ENCODE measurements at places on chromosomes 12 and 14.

DNA sequence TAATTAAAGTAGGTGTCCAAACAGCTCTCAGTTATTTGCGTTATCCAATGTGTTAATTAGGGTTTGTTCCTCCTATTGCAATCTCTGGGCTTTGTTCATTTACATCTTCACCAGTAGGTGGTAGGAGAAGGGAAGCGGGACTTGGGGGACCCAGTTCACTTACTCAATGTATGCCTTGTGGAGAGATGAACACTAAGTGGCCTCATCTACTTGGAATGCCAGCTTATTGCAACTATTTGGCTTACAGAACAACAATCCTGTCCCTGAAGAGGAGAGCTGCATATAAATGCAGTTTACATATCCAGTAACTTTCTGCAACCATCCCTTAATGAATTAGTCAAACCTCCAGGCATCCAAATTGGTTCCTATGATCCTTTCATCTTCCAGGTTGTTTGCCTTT, 417.1 kb upstream of the CCDC196 start:
- DNase-seq = no peak

DNA sequence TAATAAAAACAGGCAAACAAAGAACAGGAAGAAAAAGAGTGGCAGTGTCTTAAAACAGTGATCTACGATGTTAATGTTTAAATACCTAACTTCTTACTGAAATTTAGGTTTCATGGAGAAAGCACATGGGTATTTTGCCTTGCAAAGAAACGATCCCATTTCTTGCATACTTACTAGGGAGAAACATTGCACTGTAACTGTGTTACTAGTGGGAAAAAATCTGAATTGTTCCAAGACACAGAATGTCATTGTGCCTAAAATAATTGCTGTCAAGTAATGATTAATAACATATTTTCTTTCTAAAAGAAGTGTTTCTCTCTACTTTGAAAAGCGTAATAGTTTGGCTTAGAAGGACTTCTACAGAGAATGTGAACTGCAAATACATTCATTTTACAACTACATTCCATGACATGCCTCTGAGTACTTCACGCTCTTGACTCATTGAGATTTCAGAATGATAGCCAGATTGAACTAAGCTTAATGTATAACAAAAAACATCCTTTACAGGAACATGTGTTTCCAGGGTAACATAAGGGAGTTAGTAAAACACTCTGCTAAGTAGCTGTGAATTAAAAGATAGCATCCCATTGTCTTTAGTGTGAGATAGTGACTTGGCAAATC, 256.2 kb upstream of the CPNE8 start:
- DNase-seq = no peak

- no peak for DNase-seq
These were observed 12.2 kb upstream of the SPTB start for GRCh38 chr14:64891839-64892375.

DNA sequence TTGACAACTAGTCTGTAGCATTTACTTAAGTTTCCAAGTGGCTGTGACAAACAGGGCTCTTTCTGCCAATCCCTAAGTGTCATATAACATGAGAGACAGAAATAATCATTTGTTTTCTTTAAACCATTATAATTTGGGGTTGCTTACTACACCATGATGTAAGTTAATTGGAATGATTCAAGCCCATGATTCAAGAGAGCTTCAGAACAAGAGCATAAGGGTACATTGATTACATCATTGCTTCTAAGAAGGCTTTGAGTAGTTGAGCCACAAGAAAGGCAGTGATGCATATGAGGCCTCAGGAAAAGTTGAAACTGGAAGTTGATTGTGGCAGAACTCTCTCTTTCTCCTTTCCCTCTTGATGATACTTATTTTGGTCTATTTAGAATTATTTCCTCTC, 444.0 kb downstream of the CCER1 start:
- no peak for DNase-seq

GRCh38 chr14:70782361-70782760, 27.0 kb downstream of the MAP3K9 start:
- no peak for DNase-seq

- DNase-seq = no peak
These were observed 15.7 kb downstream of the SPX start for GRCh38 chr12:21541773-21542172.

- DNase-seq = no peak
These were observed 37.5 kb downstream of the TTC7B start for GRCh38 chr14:90778571-90779255.

- no peak for DNase-seq
These were observed 126.0 kb downstream of the BTG1 start for GRCh38 chr12:92019491-92020277.

GRCh38 chr12:68967046-68967445, 34.1 kb upstream of the CPM start:
- no peak for DNase-seq

- DNase-seq = no peak
These were observed 19.9 kb upstream of the CD27 start for GRCh38 chr12:6424866-6425265.

- DNase-seq = no peak
These were observed 91.9 kb downstream of the DPF3 start for GRCh38 chr14:72801836-72802587.

- no peak for DNase-seq
These were observed 77.2 kb downstream of the BHLHE41 start for GRCh38 chr12:26047401-26048226.

- no peak for DNase-seq
These were observed 2.5 kb downstream of the PGF start for GRCh38 chr14:74952697-74953484.

DNA sequence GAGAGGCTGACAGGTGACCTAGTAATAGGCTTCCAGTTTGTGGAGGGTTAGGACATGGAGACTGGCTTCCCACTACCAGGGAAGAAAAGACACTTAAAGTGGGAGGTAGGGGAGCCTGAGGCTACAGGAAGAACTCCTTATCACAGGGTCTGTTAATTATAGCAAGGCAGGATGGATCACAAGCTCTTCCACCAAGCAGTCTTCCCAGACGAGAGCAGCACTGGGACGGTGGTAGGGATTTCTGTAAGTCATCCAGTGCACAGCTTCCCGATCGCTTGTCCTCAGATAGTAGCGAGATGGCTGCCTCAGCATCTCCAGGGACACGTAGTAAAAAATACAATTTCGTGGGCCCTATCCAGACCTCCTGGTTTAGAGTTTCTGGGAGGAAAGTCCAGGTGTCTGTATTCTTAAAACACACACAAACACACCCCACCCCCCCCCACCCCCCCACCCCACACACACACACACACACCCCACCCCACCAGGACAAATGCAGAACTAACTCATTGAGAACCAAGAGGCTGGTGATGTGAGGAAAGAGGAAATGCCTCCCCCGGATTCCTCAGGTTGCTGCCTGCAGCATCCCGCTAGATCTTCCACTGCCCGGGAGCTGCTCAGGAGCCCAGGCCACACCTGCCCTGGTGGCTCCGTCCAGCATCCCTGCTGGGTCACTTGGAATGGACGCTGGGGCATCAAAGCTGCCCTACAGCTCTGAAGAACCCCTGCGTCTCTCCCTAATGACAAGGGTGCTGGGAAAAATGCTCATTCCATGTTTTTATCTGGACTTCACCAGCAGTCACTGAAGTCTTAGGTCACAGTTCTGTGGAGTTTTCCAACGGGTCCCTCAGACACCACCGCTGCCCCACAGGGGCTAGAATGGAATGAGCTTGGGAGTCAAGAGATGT, 307.2 kb downstream of the CACNA1C start:
- DNase-seq = no peak

GRCh38 chr12:50887191-50887590, 44.5 kb downstream of the TMPRSS12 start:
- no peak for DNase-seq

DNA sequence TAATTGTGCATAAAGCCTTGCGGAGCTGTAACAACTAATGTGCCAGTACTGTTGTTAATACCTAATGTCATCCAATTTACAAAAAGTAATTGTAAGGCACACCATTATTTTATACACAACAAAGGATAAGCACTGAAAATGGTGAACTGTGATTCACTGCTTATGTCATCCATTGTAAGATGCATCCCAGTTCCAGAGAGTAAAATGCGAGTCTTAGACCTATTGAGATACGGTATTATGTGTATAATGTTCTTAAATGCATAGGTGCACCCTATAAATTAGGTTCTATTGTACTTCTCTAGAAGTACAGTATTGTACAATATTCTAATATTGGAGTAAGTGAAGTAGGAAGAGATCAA, 406 bp downstream of the PARP2 start:
- no peak for DNase-seq

- DNase-seq = no peak
These were observed 2.2 kb upstream of the YAF2 start for GRCh38 chr12:42240131-42240750.

GRCh38 chr14:39875028-39875427, 442.8 kb upstream of the FBXO33 start:
- DNase-seq = no peak

DNA sequence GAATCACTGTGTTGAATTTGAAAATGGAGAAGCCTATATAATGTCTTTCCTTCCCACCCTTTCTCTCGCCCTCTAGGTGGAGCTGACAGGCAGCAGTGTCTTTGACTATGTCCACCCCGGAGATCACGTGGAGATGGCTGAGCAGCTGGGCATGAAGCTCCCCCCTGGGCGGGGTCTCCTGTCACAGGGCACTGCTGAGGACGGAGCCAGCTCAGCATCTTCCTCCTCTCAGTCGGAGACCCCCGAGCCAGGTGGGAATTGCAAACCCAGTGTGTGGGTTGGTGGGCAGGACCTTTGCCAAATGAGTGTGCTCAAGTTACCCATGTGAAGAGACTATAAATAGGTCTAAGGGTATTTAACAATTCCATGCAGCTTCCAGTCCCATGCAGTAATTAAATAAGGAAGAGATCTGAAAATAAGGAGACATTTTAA, 274.7 kb downstream of the EGLN3 start:
- DNase-seq = no peak

GRCh38 chr12:75704664-75705063, 193.3 kb upstream of the KRR1 start:
- no peak for DNase-seq

- no peak for DNase-seq
These were observed 222.0 kb downstream of the ANO2 start for GRCh38 chr12:5723071-5723470.

DNA sequence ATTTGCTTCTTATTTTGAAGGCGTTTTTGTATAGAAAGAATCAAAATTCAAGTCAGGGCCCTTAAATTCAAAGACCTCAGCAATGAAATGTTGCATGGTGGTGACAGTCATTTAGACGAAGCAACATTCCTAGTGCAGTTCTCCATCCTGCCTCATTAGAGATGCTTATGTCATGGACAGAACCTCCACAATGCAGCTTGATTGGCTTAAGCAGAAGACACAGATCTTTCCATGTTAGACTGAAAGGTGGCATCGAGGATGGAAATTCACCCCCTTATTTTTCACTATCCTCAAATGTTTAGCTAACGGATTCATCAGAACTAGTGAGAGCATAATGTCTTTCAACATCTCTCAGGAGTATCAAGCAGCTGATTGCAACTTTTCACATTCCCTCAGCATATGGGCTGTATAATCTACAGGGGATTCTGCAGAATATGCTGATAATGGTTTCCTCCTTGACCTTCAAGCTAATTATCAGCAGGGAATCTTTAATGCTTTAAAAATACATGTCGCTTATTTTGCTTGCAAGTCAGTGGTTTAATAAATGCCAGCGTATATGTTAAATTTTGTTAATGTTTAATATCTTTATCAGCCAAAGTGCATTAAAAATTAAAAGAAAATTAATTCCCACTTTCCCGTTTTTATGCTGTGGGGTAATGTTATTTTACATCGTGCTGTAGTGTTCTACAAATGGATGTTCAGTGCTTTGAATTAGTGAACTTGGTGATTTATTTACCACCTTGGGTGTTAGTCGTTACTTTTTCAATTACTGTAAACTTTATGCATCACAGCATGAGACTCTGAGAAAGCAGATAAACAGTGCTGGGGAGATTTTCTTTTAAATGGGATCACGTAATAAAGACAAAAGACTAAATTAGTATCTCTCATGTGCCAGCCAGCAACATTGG, 12.8 kb upstream of the NRDE2 start:
- no peak for DNase-seq

Data from activated T-helper 1 cell treated with Interleukin-2 at 50 U/mL for 16 hours (primary cell).